Activated T-helper 1 cell treated with anti-CD3 and anti-CD28 coated beads, Interleukin-12 subunit alpha, Interleukin-12 subunit beta, Interleukin-2, Interleukin-4 antibody, amounts not matched to agents 30 ng/mL and 10 ng/mL and 1 ng/mL, durations not matched to agents 14 hours and 24 hours and 36 hours (primary cell): ENCODE measurements at places on chromosomes 12 and 14. TPM values are rescaled to one million over a fixed set of nuclear protein-coding genes. Genes with fewer than 3 reads are reported as not detected.

- no peak for DNase-seq
- peaks cover 11% of the 10 kb centered on the region for H3K27me3 ChIP-seq
- no peak overlapping the region for H3K4me3 ChIP-seq
These were observed 25.7 kb downstream of the SLC4A8 start for GRCh38 chr12:51450333-51450732.

- no peaks in the 10 kb centered on the region for H3K4me1 ChIP-seq
- H3K4me3 ChIP-seq: no peak overlapping the region
- no peaks in the 10 kb centered on the region for H3K36me3 ChIP-seq
These were observed 50.7 kb upstream of the PTPRR start for GRCh38 chr12:70971001-70971794.

The CEP128 gene
- total RNA-seq: 18.2 and 22.0 TPM in 2 replicates

The NAV3 gene
- total RNA-seq: not detected in 2 replicates

The GABARAPL1 gene
- 5.0 and 6.6 TPM in 2 replicates for total RNA-seq
